Fibroblast of skin of back (primary cell): ENCODE measurements at places on chromosomes 6 and 20.

DNA sequence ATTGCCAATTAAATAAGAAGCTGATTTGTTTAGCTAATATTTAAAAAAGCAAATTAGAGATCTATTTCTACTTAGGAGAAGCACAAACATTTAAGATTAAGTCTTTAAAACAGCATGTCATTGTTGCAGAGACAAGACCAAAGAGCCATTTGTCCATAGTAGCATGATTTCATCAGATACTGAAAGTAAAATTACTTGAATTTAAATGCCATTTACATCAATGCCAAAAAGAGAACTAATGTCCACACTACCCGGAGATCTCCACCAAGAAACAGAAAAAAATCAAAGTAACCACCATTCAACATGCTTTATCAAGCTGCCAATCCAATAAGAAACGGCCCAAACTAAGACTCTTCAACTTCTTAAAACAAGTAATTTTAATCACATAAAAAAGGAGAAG, 15.7 kb downstream of the AURKA start:
- no peak for DNase-seq

DNA sequence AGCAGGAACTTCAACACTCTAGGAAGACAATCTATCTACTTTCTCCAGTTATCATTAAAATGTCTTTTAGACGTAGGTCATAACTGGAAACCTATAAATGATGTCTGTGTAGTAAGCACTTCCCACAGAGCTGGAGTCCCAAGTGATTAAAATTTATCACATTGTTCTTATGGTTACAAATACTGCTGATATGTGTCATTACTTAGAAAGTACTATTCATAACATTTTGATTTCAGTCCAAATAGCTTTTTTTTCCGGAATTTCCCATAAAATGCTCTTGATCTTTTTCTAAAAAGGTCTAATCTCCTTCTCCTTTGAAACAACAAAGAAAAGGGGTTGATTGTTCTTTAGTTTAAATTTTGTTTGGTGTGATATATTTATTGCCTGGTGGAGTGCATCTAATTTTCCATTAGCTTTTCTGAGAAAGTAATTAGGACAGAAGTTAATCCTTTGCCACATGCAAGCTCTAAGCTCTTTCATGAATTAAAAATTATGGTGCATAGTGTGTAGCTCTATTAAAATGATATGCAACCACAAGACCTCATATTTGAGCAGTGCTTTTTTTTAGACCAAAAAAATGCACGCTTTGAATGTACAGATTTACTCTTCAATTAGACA, 132.7 kb upstream of the TCF21 start:
- DNase-seq = peak; percentile 69

- DNase-seq = no peak
These were observed 9.5 kb upstream of the SFT2D1 start for GRCh38 chr6:166351715-166352285.

GRCh38 chr6:19691465-19692167, 145.6 kb upstream of the ID4 start:
- DNase-seq = peak; percentile 42

- DNase-seq = peak; percentile 35
These were observed 65.1 kb upstream of the STX16 start for GRCh38 chr20:58585753-58586540.

GRCh38 chr20:52975029-52975732, 3.0 kb downstream of the TSHZ2 start:
- DNase-seq = no peak

GRCh38 chr20:2386516-2387179, 5.9 kb downstream of the TGM6 start:
- DNase-seq = peak; percentile 73

DNA sequence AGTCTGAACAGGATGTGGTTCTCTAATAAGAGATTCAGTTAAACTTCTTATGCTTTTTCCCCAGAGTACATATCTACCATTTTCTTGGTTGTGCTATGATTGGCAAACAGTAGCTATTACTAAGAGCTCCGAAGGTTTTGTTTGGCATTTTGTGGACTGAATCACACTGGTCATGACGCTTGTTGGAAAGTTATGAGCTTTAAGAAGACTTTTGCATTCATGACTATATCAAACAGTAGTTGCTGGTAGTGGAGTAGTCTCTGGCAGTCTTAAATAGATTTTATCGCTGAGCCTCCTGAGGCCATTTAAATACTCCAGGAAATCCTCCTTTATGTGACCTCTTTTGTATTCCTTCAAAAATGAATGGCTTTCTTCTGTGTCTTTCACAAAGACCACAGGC, 40.8 kb downstream of the CCDC170 start:
- peak; percentile 10 for DNase-seq

DNA sequence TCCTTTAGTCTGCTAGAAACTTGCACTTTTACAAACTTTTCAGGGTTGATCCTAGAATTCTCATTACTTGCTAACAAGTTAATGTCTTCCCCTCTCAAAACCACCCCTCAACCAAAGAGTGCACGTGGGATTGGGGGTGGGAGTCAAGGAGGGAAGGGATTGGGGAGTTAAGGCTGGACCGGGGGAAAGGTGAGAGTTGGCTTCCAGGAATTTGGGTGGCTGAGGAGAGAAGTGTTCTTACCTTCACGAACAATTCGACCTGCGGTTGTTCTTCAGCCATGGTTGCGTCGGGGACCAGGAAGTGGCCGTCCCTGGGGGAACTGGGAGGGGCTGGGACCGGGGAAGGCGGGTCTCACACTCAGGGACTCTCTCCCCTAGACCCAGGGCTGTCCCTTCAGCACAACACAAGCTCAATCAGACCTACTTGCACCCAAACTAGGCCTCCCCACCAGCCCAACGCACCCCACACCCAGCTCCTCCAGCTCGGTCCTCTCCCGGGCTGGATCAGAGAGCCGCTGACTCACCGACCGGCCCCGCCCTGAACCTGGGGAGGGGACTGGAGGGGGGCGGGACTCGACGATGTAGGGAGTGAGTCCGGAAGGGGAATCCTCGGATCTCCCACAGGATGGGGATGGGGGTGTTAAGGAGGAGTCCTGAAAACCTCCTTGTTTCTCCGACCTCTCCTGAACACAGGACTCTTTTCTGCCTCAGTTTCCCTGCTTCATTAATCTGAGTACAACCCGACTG, at the start of gene CLIC1:
CLIC1 (minus strand) TSS at position 510 of the 747 bp plus-strand sequence; CDS start at position 280, 230 bp downstream.
- peak; percentile 90 for DNase-seq

DNA sequence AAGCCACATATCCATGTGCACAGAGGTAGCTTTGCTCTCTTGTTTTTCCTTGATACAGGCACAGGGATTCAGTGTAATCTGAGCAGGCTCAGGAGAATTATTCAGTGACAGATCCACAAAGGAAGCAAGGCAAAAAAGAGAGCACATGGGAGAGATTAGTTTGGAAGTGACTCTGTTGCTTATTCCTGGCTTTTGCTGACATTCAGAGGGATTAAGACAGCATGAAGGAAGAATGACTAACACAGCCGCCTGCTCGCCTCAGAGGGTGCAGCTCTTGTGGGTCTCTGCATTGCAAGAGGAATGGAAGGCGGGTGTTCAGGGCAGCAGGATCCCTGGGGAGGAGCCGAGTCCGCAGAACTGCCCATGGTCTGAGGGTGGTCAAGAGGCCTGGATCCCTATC, 203.4 kb upstream of the KCNQ5 start:
- DNase-seq = peak; percentile 86

DNA sequence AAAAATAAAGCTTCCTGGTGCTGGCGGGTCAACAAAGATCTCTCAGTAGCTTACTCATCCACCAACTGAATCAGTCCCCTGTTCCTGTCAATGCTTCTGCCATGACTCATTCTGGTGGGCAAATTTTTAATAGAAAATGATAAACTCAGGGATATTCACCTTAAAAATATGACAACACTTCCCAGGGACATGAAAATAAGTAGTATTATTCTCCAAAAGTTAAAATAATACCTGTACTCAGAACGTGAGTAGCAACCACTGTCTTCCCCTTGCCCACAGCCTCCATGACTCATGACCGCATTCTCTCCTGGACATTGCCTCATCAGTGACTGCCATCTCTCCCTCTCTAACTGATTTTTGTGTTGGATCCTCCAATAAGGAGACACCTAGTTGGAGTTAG, 552.3 kb downstream of the KIF16B start:
- peak; percentile 66 for DNase-seq

DNA sequence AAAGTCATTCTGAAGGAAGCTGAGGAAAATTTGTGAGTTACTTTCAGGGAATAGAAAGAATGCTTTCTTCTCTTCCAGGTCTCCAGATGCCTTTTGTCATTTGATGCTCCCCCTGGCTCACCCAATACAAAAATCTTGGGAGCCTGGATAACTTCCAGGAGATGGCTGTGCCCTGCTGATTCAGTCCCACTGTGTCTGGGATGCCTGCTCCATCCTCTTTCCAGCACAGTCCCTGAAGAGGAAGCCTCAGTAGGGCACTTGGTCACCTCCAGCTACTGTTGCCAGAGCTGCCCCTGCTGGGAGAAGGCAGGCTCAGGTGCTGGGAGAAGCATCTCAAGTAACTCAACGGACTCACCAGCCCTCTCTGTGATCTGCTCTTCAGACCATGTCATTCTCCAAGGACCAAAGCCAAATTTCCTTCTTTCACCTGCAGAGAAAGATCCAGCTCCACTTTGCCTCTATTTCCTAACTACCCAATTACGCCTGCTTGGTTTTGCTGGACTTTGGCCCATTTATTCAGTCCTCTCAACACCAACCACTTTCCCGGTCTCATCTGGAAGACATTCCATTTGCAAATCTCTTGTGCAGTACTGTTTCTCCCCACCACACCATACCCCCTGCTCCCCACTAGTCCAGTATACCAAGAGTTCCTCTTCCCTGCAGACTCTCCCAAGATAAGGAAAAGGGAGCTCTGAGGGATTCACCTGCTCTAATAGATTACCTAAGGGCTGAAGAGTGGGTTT, 53.3 kb downstream of the SLC23A2 start:
- DNase-seq = no peak

- DNase-seq = no peak
These were observed 766 bp upstream of the NUS1 start for GRCh38 chr6:117674503-117674902.

DNA sequence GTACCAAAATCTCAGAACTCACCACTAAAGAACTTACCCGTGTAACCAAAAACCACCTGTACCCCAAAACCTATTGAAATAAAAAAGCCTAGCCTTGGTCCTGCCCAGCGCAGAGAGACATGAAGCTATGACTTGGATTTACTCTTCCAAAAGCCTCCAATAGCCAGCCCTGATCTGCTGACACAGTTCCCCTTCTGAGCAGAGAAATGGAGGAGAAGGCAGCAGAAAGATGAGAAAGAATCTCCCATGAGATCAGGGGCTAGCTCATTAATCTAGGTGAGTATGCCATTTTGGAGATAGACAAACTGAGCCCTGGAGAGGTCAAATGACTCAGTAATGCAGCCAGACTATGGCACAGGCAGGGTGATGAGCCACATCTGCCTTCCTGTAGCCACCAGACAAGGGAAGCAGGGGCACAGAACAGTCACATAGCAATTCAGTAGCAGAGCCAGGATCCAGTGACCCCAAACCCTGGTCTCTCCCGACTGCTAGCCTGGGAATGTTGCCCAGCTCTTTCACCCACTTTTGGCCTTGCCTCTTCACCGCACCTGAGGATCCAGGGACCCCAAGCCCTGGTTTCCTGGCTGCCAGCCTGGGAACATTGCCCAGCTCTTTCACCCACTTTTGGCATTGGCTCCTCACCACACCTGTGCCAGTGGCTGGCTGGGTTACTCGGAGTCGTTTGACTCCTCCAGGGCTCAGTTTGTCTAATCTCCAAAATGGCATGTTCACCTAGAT, 7.2 kb upstream of the SDCBP2 start:
- no peak for DNase-seq

- DNase-seq = no peak
These were observed 7.5 kb downstream of the TMEM151B start for GRCh38 chr6:44277763-44278162.

GRCh38 chr6:4394786-4395185, 259.4 kb upstream of the ECI2 start:
- DNase-seq = no peak
